ENCODE measurements at places on chromosomes 12 and 14. TPM values are rescaled to one million over a fixed set of nuclear protein-coding genes. Genes with fewer than 3 reads are reported as not detected.

GRCh38 chr12:597926-598568 lies 65.2 kb downstream of the NINJ2 start:
- DNase-seq = no peak

GRCh38 chr14:75648066-75648838 lies 12.4 kb downstream of the ERG28 start:
- DNase-seq = peak; percentile 90

DNA sequence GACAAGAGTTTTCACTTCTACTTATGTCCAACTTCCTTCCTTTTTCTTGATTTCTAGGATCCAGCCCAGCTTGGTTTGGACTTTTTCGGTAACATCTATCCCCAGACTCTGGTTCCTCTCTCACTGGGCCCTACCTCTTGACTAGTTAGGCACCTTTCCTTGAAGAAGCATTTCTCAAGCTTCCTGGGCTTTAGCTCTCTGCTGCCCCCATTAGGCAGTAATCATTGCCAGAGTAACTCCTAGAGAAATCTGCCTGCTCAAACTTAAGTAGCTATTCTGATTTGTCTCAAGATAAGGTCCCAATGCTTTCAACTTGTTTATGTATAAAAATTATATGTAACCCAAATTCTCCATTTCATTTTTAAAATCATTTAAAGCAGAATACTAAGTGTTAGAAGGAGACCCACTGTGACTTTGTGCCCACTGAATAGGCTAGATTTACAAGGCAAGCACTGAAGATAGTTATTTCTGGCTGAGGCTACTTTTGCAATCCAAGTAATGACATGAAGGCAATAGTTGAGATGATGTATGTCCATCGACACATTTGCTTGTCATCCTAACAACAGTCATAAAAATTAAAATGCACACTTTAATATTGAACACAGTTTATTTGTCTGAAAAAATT lies 275.0 kb upstream of the G2E3 start:
- peak; percentile 67 for DNase-seq

DNA sequence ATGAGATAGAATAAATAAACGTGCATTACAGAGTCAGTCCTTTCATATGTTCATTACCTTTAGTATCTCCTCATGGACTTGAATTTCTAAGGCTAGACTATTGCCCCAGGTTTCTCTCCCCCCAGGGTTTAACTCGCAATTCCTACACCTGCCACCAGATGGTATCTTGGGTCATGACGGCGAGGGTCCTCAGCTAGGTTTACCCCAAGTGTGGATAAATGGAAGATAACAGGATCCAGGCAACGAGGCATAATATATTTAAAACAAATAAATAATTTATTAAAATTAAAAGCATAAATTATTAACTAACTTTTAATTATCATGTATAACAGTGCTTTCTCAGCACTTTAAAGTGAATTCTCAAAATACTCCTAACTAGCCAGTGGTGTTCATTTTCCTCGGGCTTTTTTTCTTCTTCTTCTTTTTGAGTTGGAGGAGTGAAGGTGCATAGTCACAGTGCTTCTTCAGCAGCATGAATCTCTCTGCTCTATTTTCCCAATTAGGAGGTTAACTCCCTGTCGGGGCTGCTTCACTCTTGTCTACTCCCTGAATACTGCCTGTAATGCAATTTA lies 243.5 kb upstream of the CAND1 start:
- DNase-seq = peak; percentile 20

- no peak for DNase-seq
These were observed 5.6 kb upstream of the NFATC4 start for GRCh38 chr14:24362241-24362960.

Gene TRHDE
- total RNA-seq = 1.1 TPM

Gene LGR5
- total RNA-seq = 7.8 TPM

Gene LPAR5
- total RNA-seq = not detected

Gene ACOT6
- total RNA-seq = not detected

Gene DACT1
- total RNA-seq = 13.6 TPM

Gene NANOG
- total RNA-seq = 0.16 TPM

Gene PRB2
- not detected for total RNA-seq

All from fibroblast of the aortic adventitia (primary cell).